Neural progenitor cell (in vitro differentiated cells): ENCODE measurements at places on chromosomes 5 and 9.
A peak's percentile ranks its signal among the peaks of the same experiment; 100 is the strongest.

GRCh38 chr5:174542471-174542870, 181.9 kb upstream of the MSX2 start:
- DNase-seq = no peak

- DNase-seq = peak; percentile 42
Observed at GRCh38 chr5:129906177-129906887, 2.1 kb downstream of the CHSY3 start.

- no peak for DNase-seq
Observed at GRCh38 chr9:22097707-22098106, 88.6 kb upstream of the CDKN2B start.

DNA sequence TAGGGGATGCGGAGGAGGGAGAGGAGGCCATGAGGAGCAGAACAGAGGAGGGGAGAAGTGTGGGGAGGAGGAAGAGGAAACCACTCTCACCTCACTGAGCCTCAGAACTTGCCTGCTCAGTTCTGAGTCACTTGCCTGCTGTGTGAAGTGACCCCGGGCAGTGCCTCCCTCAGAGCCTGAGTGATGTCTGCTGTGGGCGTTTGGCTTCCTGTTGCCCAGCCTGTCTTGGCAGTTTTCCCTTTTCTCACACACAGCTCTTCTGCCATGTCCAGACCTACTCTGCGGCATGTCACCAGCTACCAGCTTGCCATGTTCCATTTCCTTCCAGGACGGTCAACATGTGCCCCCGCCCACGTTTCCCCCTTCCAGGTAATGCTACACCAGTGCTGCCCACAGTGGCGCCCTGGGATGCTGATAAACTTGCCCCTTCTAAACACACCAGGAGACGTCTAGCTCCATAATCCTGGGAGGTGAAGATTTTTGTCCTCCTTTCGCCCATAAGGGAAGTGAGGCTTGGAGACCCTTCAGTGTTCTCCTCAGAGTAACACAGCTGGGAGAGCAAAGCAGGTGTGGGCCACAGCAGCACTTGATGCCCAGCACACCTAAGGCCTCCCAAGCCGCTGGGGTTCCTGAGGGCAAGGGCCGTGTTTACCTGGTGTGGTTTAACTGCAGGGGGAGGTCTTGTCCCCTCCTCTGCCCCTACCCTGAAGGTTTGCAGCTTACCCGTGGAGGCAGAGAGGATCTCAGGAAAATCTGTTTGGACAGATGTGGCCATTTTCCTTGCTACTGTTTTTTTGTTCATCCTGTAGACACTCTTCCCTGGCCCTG, 63.8 kb upstream of the RNF130 start:
- DNase-seq = no peak

DNA sequence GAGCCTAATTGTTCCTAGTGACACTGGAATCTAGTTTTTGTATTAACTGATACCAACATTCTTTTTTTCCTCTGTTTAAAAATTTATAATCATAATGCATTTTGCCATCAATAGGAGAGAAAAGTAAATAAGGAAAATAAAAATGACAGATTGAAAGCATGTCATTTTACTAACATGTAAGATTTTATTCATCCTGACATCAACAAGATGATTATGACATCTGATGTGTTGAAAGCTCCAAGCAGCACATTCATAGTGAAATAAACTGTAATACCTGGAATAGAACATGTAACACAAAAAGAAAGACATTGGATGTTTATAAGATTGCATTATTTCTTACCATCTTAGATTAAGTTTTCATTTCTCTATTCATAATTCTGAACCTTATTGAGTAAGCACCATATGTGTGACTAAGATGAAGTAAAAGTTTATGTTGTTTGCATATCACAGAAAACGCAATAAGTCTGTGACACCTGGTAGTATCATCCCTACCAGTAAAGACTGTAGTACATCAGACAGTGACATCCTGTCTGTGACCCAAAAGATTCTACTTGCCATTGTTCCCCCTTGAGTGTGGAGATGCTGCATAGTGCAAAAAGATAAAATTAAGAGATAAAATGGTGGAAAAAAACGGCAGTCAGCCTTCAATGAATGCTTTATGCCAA, 225.6 kb downstream of the PCSK5 start:
- no peak for DNase-seq

DNA sequence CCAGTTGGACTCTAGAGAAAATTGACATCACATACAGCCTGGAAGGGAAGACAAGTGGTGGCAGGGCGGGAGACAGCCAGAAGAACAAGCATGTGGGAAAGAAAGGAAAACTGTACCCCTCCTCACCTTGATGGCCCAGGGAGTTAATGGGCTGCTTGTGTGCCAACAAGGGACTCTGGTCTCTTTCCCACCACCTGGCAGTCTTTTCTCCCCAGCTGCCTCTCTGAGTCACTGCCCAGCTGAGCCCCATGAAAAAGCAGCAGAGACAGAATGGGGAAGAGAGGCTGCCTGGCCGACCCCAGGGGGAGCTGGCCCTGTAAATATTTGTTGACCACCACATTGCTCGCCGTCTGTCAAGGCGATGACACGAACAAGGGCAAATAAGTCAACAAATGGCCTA, 359.4 kb downstream of the ENC1 start:
- DNase-seq = no peak

- DNase-seq = no peak
Observed at GRCh38 chr5:32153723-32154122, 20.4 kb downstream of the GOLPH3 start.

- no peak for DNase-seq
Observed at GRCh38 chr5:6185574-6185973, 192.8 kb downstream of the MED10 start.

DNA sequence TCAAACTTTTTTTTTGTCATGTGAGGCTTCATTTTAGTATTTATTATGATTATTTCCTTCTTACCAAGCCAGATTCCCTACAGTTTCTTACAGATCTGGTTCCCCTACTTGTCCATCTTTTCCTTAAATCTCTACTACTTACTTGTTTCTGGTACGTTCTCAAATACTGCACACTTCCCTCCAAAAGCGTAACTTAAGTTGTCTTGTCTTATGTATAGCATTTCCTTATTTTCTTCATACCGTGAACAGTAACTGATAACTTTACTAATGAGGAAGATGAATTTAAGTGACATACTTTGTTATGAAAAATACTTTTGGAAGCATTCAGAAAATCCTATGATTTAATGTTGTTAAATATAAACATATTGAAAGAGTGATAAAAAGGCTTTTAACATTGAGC, 67.3 kb downstream of the PARP8 start:
- DNase-seq = no peak

GRCh38 chr5:160021831-160022446, 13.0 kb downstream of the TTC1 start:
- DNase-seq = peak; percentile 70

GRCh38 chr5:147290261-147290660, 55.4 kb downstream of the STK32A start:
- peak; percentile 69 for DNase-seq

GRCh38 chr5:35230038-35230611, at the start of gene PRLR:
TSS of gene PRLR (minus strand) at chr5:35230487. CDS start at chr5:35089620, 140,867 bp downstream.
- peak; percentile 47 for DNase-seq

DNA sequence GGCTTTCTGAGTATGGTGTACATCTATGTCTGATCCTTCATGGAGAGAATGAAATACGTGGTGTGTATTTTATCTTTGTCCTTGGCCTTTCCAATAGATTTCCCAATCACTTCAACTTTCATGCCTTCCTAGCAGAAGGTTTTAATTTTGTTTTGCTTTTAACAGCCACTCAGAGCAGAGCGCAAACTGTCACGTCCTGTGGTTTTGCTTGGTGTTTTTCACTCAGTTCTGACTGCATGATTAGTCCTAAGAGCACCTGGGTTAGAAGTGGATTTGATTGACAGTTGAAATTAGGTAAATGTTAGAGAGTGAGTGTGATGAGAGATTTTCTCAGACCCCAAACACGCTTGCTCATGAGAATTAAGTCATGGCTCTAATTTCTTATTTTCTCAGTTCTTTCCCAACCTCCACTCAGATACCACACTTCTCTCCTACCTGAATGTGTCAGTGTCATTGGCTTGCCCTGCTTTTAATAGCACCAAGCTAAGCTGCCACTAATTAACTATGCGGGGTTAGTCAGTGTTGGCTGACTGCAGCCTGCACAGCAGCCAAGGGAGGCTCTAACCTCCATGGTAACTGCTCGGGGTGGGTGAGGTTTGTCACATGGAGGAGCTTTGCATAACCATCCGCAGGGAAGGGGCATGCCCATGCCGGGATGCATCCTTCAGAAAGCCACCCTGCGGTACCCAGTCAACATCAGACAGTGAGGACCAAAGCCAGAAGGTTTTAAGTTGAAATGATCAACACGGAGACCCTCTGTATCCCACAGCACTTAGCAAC, 173.4 kb downstream of the NR3C1 start:
- peak; percentile 9 for DNase-seq

GRCh38 chr5:58248221-58248620, 211.7 kb downstream of the PLK2 start:
- no peak for DNase-seq

DNA sequence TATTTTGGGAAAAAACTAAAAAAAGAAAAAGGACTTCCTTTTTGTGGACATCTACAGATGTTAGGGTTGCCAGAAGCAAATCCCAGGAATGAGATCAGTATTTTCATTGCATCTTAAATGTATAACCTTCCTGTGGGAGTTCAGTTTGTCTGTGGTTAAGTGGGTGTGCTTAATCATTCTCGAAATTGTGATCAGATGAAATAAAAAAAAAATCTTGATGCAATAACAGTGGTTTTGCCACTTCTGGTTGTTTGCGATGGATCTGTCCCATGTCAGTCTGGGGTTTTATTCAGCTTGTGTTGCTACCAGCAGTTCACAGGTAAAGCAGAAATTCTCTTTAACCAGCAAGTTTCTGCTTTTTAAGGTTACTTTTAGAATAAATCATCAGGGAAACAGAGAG, 179.0 kb downstream of the MAN2A1 start:
- DNase-seq = no peak

DNA sequence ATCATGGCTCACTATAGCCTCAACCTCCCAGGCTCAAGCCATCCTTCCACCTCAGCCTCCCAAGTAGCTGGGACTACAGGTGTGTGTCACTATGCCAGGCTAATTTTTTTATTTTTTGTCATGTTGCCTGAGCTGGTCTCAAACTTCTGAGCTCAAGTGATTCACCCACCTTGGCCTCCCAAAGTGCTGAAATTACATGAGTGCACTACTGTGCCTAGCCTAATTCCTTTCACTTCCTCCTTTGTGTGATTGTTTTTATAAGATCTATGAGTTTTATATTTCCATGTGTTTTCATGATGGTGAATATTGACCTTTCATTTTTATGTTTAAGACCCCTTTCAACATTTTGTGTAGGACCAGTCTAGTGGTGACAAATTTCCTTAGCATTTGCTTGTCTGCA, 55.2 kb upstream of the IL12B start:
- DNase-seq = no peak

- peak; percentile 49 for DNase-seq
Observed at GRCh38 chr5:96048763-96049162, 87.1 kb upstream of the ELL2 start.

DNA sequence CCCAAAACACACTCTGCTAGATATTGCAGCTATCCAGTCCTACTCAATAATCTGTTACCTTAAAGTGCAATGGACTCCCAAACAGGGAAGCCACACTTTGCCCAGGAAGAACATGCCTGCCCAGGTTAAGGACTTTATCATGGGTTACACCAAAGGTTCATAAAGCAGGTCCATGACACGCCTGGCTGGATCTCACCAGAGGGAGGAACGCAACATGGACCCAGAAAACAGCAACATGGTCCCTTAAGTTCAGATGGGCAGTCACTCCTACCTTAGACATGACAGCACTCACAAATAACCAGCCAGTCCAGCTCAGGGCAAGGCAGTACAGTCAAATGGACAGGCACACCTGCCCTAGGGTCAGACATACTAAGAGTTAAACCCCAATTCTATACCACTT, 3.8 kb downstream of the P4HA2 start:
- no peak for DNase-seq

- DNase-seq = no peak
Observed at GRCh38 chr5:151431666-151432065, 15.7 kb upstream of the SLC36A1 start.

DNA sequence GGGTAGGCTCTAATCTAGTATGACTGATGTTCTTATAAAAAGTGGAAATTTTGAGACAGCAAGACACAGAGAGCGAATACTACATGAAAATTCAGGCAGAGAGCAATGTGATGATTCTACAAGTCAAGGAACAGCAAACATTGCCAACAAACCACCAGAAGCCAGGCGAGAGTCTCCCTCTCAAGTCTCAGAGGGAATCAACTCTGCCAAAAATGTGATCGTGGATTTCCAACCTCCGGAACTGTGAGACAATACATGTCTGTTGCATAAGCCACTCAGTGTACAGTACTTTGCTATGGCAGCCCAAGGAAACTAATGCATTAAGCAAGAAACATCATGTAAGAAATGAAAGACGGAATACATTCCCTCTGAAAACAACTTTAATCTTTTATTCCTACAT, 52.1 kb upstream of the CCNG1 start:
- DNase-seq = no peak

- DNase-seq = no peak
Observed at GRCh38 chr9:107639426-107639825, 149.9 kb upstream of the KLF4 start.

- no peak for DNase-seq
Observed at GRCh38 chr9:85064811-85065371, 395.4 kb downstream of the NTRK2 start.

GRCh38 chr9:132833550-132834121, 44.4 kb downstream of the AK8 start:
- no peak for DNase-seq

GRCh38 chr5:138603249-138603920, 28.2 kb upstream of the HSPA9 start:
- peak; percentile 40 for DNase-seq

- DNase-seq = no peak
Observed at GRCh38 chr9:5801739-5802113, 31.2 kb downstream of the ERMP1 start.

GRCh38 chr9:38010918-38011704, 57.9 kb downstream of the SHB start:
- DNase-seq = no peak

DNA sequence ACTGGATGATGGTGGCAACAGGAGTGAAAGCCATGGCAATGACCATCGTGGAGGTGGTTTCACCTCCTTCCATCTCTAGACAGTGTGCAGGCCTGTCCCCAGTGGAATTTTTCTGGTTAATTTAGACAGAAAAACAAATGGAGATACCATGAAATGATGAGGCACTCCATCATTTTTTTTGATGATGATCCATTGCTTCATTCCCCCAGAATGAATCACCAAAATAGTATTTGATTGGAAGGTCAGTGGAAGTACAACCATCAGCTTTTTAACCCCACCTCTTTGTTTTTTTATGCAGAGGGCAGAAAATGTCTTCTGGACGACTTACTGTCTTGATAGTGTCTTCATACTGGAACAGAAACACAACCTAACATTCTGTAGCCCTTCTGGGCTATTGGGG, 42.6 kb upstream of the ADRA1B start:
- no peak for DNase-seq

- no peak for DNase-seq
Observed at GRCh38 chr5:85533341-85534047, 1084.2 kb upstream of the COX7C start.

GRCh38 chr5:125033602-125034001, 287.2 kb upstream of the ZNF608 start:
- DNase-seq = no peak

GRCh38 chr5:160188141-160189015, 40.9 kb upstream of the FABP6 start:
- peak; percentile 70 for DNase-seq
